ENCODE measurements at places on chromosomes 3 and 15.
A peak's percentile ranks its signal among the peaks of the same experiment; 100 is the strongest.

DNA sequence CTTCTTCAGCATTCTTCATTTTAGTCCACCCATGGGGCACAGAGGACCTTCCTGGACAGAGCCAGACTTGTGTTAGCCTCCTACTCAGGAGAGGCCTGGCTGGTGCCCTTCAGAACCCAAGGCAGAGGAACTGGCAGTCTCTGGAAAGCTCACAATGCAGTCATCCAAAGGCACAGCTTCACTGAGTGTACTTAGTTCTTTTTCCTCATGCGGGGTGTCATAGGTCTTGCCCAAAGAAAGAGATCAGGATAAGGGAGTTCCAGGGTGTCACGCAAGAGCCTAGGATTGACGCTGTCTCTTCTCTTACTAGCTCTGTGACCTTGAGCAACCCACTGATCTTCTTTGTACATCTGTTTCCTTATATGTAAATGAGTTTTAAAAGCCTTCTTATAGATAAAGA lies 58.7 kb downstream of the CD200 start:
- no peak for DNase-seq

- DNase-seq = no peak
Measured at GRCh38 chr3:10309736-10310135, 11.2 kb downstream of the SEC13 start.

- peak; percentile 31 for DNase-seq
Measured at GRCh38 chr3:15796771-15797641, 773 bp downstream of the ANKRD28 start.

DNA sequence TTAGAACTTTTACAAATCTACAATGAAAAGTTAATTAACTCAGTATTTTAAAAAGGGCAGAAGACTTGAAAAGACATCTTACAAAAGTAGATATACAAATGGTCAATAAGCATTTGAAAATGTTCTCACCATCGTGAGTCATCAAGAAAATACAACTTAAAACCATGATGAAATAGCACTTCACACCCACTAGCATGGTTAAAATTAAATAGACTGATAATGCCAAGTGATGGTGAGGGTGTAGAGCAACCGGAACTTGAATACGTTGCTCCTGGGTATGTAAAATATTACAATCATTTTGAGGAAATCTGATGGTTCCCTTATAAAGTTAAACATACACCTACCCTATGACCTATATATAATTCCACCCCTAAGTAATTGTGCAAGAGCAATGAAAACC lies 319.8 kb upstream of the UMPS start:
- DNase-seq = no peak

GRCh38 chr3:172669021-172669420 lies 41.8 kb downstream of the NCEH1 start:
- no peak for DNase-seq

DNA sequence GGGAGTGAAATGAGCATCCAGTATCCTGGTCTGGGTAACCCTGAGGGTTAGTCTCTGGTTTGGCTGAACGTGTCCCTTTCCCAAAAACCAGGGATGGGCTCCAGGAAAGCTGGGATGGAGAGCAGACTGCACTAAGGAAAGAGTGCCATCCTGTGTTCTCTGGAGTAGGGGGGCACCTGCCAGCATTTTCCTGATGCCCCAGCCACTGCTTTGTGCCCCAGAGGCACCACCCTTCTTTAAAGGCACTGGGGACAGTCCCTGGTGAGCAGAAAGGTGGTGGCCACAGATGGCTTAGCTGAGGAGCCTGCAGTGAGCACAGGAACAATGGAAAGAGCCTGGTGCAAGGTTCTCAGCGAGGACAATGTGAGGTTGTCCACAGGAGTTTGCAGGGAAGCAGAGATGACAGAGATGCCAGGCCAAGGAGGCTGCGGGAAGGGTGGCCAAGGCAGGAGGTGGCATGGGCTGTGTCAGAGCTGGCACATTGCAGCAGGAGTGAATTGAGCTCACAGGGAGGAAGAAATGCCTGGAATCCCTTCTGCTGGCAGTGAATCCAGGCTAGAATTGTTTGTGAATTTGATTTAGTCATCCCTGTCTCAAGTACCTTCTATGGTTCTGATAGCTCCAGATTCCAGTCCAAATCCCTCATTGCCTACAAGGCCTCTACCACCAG lies 39.9 kb downstream of the AMOTL2 start:
- no peak for DNase-seq

DNA sequence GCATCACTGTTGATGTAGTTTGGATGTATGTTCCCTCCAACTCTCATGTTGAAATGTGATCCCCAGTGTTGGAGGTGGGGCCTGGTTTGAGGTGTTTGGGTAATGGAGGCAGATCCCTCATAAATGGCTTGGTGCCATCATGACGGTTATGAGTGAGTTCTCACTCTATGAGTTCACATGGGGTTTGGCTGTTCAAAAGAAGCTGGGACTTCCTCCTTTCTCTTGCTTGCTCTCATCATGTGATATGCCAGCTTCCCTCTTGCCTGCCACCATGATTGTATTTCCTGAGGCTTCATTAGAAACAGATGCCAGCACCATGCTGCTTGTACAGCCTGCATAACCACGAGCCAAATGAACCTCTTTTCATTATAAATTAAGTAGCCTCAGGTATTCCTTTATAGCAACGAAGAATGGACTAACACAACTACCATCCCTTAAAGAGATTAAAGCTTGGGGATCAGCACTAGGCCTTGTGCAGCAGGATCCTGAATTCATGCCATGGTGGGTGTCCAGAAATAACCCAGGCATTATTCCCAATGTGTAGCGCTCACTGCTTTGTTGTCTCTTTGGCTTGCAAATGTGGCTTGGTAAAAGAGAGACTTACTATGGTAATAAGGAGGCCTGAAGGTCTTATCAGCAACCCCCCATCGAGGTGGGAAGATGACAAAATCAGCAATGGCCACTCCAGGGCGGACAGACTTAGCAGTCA lies 41.9 kb downstream of the NDUFB4 start:
- DNase-seq = no peak

GRCh38 chr3:197027896-197028727 lies 1.5 kb downstream of the MELTF start:
- DNase-seq = no peak

DNA sequence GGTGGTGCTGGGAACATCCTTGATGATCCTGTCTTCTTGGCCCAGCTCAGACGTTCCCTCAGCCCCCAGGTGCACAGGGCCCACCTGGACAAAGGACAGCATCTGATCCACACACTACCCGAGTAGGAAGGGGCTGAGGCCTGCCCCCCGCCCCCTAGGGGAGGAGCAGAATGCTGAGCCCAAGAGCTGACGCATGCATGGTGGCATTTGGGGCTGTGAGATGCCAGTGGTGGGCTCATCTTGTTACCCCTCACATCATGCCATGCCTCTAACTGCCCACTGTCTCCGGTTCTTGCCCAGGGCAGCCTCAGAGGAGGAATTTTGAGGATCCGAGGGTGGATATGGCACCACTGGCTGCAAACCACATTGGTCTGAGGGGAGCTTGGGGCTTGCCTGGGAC lies 61.5 kb downstream of the LINGO1 start:
- no peak for DNase-seq

DNA sequence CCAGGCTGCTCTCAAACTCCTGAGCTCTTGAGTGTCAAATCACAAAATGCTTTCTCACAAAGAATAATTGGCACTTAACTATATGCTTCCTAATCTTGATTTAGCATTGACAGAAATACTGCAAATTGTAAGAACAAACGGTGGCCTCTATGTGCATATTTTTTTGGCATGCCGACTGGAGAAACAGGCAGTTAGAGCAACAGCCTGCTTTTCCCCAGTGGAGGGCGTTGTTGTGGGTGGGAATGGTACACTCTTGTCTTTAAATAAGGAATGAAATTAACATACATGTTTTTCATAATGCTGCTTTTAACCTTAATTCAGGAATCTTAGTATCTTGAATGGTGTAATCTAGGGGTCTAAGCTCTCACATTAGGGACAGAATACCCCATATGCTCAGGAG lies 31.1 kb upstream of the SV2B start:
- DNase-seq = no peak

DNA sequence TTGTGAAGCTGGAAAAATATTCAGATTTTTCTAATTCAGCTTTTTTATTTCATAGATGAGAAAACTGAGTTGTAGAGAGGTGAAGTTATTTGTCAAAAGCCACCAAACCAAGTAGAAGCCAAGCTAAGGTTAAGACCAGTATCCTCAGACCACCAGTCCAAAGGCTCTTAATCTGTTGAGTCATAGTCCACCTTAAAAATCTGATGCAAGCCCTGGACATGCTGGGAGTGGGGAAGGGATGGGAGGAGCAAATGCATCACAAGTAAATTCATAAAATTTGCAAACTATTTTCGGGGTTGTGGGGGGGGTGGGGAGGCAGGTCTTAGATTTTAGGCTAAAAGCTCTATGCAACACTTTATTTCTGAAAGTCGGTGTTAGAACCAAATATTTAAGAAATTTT lies 307.7 kb upstream of the SEMA6D start:
- DNase-seq = no peak

GRCh38 chr15:28025413-28025812 lies 73.7 kb downstream of the OCA2 start:
- DNase-seq = no peak

- DNase-seq = no peak
Measured at GRCh38 chr3:78029775-78030174, 989.9 kb downstream of the ROBO2 start.

DNA sequence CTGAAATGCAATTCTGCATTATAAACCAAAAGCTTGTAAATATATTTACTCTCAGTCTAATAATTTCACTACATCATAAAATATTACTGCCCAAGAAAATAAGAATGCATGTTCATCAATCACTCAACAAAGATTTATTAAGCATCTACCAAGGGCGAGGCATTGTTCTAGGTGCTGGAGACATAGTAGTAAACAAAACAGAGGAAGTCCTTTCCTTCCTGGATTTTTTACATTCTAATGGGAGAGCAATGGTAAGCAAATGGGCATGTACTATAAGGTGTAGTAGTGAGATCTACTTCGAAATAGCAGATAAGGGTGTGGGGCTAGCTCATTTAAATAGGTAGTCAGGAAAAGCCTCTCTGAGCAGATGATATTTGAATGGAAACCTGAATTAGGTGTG lies 10.8 kb upstream of the ZFYVE19 start:
- DNase-seq = no peak

DNA sequence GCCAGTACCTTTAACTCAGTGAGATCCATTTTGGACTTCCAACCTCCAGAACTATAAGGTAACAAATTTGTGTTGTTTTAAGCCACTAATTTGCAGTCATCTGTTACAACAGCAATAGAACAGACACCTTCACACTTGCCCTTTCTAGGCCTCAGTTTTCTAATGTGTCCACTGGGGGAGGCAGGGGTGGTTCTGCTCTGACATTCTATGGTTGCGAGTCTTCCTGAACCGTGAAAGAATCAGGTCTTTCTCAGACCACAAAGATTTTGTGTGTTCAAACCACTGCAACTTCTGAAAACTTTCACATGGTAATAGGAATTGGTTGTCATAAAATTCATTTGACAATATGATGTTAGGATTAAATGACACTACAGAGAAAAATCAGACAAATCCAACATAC lies 26.8 kb upstream of the CSTA start:
- no peak for DNase-seq

DNA sequence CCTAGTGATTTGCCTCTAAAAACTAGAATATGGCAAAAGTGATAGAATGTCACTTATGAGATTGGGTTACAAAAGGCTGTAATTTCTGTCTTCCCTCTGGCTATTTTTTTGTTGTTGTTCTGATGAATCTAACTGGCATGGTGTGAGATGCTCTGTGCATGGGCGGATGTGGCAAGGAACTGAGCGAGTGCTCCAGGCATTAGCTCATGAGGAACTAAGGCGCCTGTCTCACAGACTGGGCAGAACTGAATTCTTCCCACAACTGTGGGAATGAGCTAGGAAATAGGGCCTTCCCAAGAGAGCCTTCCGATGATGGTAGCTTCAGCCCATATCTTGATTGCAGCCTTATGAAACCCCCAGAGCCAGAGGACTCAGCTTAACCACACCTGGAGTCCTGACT lies 222.5 kb downstream of the NR2F2 start:
- DNase-seq = no peak

DNA sequence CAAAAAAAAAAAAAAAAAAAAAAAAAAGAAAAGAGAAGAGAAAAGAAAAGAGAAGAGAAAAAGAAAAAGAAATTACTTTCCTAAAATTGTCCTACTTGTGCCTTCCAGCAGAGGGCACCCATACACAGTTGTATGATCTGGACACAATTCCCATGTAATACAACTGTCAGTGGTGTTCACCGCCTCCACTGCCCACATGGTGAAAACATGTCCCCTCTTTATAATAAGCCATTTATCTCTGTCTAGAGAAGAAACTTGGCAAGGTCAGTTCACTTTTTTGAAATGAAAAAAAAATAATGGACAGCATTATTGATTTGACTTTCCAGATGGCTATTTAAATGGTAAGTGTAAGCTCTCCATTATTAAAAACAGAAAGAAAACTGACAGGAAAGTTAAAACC lies 459.4 kb downstream of the GBE1 start:
- DNase-seq = no peak

- no peak for DNase-seq
Measured at GRCh38 chr15:69000725-69001503, 13.6 kb upstream of the NOX5 start.

- no peak for DNase-seq
Measured at GRCh38 chr3:135199137-135199536, 404.1 kb downstream of the EPHB1 start.

DNA sequence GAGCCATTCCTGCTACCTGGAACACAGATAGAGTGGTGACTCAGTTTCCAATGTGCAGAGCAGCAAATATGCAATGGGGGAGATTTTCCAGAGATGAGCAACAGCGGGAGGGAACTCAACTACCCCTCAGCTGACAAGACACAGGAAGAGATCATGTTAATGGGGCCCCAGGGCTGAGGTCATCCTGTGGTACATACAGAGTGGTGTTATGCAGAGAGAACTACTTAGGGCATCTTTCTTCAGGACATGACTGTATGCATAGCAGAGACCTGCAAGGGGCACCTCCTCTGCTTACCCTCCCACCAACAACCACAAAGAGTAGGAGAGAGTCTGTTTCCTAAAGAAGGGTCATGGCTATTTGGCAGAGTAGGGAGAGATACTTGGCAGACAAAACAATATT lies 6.8 kb upstream of the TBC1D5 start:
- DNase-seq = no peak

DNA sequence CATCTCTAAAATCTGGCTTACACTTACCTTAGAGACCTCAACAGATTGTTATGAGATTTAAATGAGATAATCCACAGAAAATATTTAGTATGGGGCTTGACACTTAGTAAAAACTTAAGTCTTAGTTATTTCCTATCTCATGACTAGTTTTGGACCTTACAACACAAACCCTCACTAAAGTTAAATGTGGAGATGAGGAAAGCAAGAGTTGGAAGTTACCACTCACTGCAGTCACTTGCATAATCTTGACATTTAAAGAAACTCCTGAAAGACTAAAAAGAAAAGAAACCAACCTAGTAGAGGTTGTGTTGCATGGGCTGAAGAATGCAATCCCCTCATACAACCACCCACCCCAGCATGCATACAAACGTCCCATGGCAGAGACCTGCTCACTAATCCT lies 40.1 kb downstream of the ITGB5 start:
- no peak for DNase-seq

Data from NCI-H1694 (cell line).